Transverse colon (tissue), 4 donors: ENCODE measurements at places on chromosomes 13 and 19. TPM values are rescaled to one million over a fixed set of nuclear protein-coding genes. Genes with fewer than 3 reads are reported as not detected.

The B3GNT8 gene
- total RNA-seq, result 53.7 TPM

- no peak for DNase-seq
- peaks cover 13% of the 10 kb centered on the region for H3K27me3 ChIP-seq
- H3K27ac ChIP-seq, result no peak overlapping the region
- H3K36me3 ChIP-seq, result no peaks in the 10 kb centered on the region
- H3K4me1 ChIP-seq, result peaks cover 36% of the 10 kb centered on the region
- H3K4me3 ChIP-seq, result peak overlapping the region; percentile 53
These were observed 3.3 kb downstream of the ISYNA1 start for GRCh38 chr19:18434411-18435175.

The ZSCAN4 gene
- not detected for total RNA-seq

- H3K27me3 ChIP-seq, result peaks cover 12% of the 10 kb centered on the region
- no peaks in the 10 kb centered on the region for H3K36me3 ChIP-seq
- H3K4me1 ChIP-seq, result peaks cover 25% of the 10 kb centered on the region
- DNase-seq, result peak; percentile 73
- H3K27ac ChIP-seq, result peak overlapping the region; percentile 99
These were observed 755 bp upstream of the RAB3A start for GRCh38 chr19:18204394-18205199.
